RPMI8226 (cell line): ENCODE measurements at places on chromosomes 3 and 15.

DNA sequence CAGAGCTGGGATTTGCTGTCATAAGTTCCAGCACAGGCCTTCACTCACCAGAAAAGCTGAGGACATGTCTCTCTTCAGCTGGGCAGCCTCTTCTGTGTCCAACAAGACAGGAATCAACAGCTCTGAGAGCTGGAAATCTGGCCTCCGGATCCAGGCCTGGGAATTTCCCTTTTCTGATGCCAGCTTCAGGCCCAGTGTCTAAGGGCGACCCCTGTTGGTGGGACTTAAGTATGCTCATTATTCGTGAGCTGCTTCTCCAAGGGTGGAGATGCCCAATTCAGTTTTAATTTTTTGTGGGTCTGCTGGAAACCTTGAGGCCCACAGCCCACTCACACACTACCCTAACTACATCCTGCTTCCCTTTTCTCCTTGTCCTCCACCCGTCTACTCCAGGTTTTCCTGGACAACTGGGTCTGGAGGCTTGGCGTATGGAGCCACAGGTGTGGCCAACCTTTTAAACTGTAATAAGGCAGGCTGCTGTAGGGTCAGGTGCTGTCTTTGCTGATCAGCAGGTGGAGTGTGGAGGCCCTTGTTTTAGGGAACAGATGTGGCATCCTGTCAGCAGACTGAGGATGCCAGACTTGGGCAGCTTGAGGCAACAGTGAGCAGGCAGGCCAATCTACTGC lies 2.6 kb upstream of the CEMIP start:
- peak; percentile 76 for DNase-seq

GRCh38 chr3:55369141-55369847 lies 117.8 kb downstream of the WNT5A start:
- no peak for DNase-seq

DNA sequence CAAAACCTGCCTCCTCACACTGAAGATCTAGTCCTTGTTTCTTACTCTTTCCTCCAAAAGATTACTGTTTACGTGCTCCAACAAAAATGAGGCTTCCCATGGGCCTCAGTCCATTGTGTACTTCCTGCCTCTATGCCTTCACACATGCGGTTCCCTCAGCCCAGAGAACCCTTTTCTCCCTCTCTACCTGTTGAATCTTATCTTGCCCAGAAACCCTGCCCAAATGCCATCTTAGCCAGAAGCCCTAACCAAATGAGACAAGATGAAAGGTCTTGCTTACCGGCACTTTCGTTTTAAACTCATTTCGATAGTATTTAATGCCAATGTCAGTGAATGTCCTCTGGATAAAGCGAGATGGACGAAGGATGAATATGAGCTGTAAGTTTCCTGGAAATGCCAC lies 85.5 kb downstream of the B3GNT5 start:
- DNase-seq = no peak

DNA sequence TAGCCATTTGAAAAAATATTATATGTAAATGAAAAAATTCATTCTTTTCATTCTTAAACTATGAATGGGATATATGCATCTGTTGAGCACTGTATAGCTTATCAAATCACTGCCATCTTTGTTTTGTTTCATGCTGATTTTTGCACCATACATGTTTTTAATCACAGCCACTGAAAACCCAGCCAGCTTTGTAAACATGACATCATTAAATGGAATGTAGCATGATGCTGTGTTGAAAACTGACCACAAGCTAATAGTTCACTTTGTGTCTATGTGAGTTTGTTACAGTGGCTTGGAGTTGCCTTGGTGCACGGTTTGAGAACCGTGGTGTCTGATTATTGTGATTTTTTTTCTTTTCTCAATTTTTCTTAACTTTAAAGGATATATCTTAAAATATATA lies 75.7 kb downstream of the GMPS start:
- DNase-seq = no peak

DNA sequence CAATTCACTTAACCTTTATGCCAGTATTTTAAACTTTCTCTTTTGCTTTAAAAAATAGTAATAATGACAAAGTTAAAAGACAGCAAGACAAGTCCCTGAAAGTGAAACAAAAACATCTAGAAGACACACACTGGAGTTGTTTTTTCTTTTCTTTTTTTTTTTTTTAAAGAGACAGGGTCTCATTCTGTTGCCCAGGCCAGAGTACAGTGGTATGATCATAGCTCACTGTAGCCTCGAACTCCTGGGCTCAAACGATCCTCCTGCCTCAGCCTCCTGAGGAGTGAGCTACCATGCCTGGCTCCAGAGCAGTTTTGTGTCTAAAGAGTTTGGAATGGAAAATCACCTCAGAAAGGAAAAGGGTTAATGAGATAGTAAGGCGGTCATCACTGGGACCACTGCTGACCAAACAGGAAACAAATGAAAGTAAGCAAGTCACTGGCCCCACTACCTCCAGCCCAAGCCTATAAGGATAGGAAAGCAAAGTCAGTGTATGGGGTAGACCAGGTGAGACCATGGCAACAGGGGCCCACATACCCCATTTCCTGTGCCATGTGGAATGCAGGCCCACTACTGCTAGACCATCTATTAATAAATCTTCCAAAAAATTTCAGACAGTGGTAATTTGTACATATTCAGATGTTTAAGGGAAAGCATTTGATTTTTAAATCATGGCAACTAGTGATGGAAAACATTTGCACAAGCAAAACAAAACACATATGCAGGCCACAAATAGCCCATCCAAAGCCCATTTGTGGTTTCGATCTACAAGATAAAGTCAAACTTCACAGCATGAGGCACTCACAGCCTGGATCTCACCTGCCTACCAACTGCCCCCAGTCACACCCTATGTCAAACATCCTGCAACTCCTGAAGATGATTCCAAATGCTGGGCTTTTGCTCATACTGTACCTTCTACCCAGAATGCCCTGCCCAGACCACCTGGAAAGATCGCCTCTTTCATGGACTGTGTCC lies 62.6 kb downstream of the OSBPL10 start:
- peak; percentile 41 for DNase-seq

DNA sequence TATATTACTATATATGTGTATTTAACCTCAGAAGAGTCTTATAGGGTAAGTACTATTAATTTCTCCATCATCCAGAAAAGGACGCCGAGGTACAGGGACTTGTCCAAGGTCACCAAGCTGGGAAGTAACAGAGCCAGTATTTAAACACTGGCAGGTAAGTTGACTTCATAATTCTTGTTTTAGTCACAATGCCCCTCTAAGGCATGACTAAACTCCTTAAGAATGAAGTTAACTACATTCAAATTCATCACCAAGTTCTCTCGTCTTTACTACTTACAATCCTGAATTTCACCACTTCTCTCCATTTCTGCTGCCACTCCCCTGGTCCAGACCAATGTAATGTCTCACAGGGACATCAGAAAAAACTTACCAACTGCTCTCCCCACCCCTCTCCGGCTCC lies 312.1 kb downstream of the GRM7 start:
- DNase-seq = no peak

DNA sequence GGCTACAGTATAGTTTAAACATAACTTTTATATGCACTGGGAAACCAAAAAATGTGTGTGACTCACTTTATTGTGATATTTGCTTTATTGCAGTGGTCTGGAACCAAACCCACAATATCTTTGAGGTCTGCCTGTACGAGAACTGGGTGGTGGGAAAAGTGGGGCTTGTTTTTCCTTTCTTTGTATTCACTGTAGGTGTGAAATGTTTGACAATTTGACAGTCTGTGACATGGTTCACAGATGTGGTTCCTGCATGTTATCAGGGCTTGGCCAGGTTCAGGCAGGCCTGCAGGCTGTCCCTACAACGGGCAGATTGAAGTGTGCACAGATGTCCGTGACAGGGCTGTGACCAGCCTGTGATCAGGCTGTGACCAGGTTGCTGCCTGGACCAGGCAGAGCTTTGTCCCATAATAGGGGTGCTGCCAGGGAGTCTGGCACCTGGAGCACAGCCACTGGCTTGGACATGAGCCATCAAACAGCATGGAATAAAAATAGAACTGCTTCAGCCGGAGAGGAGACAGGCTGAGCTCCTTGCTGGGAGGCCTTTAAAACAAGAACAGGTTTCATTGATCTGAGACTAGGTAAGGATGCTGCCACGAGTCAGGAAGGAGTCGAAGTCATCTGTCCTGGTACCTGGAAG lies 61.0 kb downstream of the KLF13 start:
- DNase-seq = peak; percentile 51

GRCh38 chr3:48514431-48515227 lies 10.7 kb upstream of the SHISA5 start:
- peak; percentile 49 for DNase-seq

DNA sequence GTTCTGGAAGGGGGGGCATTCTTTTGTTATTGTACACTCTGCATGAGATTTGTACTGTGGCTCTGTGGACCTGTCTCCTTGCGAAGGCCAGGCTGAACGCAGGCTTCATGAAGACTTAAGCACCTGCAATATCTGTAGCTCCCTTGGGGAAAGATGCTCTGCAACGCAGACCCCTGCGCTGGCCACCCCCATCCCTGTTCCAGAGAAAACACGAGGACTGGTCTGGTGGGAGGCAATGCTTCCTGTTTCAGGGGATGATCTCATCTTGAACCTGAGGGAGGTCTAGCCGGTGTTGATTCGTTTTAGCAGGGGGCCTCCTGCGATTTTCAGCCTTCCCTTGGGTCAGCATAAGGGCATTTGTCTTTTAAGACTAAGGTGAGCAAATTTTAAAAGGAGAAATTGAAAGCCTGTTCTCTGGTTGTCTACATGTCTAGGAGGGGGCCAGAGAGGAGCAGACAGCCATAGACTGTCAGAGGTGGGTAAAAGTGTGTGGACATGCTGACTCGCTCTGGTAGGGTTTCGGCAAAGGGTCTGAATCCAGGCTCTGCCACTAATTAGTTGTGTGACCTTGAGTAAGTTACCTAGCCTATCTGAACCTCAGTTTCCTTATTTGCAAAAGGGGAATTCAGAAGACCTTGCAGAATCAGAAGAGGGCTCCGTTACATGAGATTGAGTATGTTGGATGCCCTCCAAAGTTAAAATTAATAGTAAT lies 80.9 kb upstream of the RASGRF1 start:
- no peak for DNase-seq

DNA sequence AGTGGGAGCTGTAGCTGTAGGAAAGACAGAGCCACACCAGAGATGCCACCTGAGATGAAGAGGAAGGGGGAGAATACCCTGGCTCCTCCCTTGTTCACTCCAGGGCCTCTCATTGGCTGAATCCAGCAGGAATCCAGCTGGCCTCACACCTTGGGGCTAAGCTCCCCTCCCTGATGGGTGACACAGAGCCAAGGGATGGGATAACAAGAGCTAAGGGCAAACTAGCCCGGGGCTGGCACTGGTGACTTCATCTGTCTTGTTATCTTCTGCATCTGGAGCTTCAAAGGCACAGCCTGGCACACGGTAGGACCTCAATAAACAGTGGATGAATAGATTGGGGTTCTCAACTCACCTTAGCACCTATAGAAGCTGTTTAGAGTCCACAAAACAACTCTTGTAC lies 13.8 kb upstream of the GATA2 start:
- DNase-seq = no peak

GRCh38 chr15:100096700-100097099 lies 245.1 kb downstream of the ADAMTS17 start:
- no peak for DNase-seq

GRCh38 chr15:46456456-46456855 lies 821.6 kb downstream of the SQOR start:
- DNase-seq = no peak

DNA sequence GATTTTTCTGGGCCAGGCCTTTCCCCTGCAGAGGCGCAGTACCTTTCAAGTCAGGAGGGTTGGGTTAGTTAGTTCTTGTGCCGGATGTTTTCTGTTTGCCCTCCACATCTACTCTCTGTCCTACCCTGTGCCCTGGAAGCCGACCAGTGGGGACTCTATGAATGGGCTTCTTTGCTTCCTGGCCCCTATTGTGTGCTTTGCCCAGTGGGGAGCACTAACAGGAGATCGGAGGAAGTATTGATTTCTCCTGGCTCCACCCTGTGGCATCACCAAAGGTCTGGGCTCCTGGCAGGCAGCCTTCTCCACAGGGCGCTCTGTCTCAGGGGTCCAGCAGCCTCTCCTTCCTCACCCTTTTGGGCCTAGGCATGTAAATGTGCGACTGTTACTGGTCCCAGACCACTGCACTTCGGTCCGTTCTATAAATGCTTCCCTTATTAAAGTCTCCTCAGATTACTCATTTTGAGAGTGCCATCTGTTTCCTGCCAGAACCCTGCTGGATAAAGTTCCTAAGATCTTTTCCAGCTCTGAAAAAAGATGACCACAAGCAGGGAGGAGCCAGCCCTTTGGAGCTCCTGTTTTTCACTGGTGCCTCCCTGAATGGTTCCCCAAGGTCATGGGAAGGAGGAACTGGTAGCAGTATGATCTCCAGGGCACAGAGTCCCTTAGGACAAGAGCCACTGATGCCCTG lies 44.5 kb downstream of the CTDSPL start:
- DNase-seq = no peak

DNA sequence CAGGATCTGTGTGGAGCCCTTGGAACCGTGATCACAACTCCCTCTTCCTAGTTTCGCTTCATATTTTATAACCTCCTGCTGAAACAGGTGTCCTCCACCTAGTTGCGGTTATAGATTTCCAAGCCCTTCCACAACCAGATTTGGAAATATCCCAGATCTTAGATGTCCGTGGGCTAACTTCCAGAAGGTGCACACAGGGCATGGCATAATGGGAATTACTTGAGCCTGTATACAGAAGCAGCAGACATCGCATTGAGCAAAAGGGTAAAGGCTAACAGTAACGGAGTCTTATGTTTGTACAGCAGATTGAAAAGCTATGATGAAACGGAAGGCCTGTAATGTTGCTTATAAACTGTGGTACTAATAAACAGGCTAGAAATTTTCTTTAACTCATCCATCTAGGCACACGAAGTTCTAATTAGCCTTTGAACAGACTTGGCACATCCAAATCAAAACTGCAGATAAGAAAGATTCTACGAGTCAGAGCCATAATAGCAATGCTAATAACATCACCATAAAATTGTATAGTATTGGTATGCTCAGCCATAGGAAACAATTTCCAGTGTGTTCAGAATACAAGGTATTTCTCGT lies 1.2 kb upstream of the USF3 start:
- peak; percentile 20 for DNase-seq

GRCh38 chr3:62771331-62772072 lies 103.7 kb downstream of the CADPS start:
- no peak for DNase-seq

DNA sequence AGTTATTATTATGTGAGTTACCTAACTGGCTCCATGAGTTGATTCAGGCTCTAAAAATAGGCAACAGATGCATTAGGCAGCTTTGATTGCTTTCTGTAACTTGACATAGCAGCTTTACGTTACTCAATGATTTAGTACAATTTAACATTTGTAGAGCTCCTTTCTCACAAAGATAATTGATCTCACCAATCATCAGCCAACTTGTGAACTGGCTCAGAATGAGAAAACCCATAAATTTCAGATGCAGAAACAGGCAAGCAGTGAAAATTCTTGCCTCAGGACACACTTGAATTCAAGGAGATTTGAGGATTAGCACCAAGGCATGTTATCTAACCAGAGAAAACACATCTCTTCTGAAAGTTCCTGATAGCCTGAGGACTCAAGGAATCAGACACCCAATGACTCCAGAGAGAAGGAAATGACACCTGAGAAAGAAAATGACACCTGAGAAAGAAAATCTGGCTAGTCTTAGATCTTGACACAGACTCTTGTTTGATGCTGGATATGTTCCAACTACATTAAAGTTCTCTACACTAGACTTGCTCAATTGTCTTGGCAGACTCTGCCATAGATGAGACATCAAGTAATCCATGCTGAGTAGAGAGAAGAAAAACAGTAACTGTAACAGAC lies 315.1 kb upstream of the CBLB start:
- no peak for DNase-seq
